ENCODE measurements at places on chromosomes 5 and 9.
A peak's percentile ranks its signal among the peaks of the same experiment; 100 is the strongest.

DNA sequence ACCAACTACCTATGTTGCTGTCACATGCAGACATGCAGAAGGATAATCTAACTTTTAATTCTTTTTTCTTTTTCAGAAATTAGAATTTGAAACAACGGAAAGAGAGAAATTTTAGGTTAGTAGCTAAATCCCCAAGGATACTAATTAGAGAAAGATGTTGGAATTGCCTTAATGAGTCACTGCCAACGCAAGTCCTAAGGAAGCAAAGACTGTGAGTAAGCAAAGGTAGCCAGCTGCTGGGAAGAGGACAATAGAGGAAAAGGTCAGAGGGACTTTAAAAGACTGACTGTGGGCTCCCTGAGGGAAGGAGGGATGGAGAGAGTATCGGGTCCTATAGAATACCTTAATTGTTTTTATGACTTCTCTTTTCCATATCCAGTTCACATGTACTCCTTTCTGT is 461.9 kb upstream of the PAPPA start:
- DNase-seq, result no peak

DNA sequence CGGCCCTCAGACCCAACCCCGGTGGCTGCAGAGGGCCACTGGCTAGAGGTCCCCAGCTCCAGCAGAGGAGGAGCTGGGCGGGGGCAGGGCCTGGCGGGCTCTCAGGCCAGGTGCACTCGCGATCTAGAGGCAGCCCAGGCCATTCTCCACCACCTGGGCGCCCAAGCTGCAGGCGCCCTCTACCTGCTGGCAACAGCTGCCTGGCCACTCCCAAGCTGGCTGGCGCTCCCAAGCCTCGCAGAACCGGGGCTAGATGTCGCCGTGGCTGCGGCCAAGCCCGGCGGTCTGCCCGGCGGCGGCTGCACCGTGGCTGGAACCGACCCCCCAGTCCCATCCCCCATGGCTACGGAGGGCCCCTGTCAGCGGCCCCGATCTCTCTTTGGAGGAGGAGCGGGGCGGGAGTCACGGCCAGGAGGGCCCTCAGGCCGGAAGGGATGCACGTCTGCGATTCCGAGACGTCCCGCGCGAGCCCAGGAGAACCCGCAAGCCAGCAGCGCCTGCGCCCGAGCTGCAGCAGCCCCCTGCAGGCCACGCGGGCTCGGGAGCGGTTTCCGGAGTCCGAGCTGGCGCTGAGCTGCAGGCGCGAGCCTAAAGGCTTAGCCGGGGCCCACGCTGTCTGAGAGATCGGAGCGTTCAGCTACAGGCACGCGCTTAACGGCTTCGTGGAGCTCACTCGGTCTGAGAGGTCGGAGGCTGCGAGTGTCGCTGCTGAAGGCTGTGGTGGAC is 44.3 kb upstream of the BICD2 start:
- peak; percentile 68 for DNase-seq

- DNase-seq, result peak; percentile 22
These were observed 218.4 kb downstream of the MED10 start for GRCh38 chr5:6159832-6160430.

DNA sequence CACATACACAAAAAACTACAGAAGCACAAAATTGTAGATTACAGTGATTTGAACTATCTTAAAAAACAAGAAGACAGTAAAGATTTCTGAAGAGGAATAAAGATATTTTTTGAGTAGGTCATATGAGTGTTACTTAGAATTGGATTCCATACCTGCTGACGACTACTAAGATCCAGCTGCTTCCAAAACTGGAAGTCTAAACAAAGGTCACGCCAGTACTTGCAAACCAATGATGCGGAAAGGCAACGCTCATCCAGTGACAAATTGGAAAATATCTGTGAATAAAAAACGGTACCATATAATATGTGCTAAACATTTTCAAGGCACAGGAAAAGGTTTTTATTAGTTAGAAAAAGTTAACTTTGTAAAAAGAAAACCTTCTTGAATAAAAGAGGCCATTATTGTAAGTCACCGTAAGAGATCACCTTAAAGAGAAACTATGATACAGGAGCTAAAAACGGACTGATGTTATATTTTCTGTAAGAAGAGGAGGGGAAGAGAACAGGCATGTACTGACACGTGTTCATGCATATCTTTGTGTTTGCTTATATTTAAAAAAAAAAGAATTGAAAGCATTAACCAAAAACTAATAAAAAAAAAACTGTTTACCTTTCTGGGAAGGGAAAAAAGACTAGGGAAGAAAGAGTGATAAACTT is 14.1 kb downstream of the FBXL17 start:
- DNase-seq, result no peak

GRCh38 chr5:156481741-156482140 is 154.8 kb downstream of the SGCD start:
- DNase-seq, result no peak

DNA sequence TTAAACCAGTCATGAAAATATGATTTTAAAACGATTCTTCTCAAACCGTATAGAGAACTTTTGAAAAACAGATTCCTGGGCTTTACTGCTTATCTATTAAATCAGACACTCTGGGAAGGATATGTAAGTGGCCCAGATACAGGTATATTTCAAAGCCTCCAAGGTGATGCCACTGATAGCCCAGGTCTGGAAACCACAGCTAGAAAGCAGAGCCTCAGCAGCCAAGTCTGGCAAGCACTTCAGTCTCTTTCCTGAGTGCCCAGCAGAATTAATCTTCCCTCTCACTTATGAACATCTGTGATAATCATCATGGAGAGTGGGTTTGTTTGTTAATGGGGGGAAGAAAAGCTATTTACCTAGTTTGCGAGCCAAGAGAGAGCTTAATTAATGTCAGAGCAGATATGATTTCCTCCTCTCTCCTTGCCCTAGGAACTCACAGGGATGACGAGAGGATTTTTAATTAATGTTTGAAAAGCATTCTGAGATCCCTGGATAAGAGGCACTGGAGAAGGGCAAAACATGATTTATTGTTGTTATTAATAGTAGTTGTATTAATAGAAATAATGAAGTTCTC is 368.4 kb downstream of the TLE1 start:
- peak; percentile 68 for DNase-seq

- DNase-seq, result no peak
These were observed 13.3 kb upstream of the BTNL3 start for GRCh38 chr5:180975338-180975737.

- no peak for DNase-seq
These were observed 41.4 kb upstream of the F2R start for GRCh38 chr5:76674330-76675066.

GRCh38 chr5:174790906-174791305 is 66.5 kb downstream of the MSX2 start:
- no peak for DNase-seq

DNA sequence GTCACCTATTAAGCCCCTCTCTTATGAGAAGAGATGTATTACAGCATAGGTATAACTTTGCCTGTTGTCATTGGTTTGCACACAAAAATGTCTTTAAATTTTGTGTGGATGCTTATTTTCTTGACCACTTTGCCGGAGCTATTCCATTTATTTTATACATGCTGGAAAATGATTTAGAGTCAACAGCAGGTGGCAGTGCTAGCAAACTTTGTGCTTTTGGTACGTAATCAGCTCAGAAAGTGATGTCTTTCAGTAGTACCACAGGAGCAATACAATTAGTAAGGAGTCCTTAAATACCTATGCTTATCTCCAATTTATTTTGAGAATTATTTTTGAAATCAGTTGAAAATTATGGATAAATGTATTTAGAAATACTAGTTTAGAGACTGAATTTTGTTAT is 19.8 kb upstream of the NUDT12 start:
- DNase-seq, result peak; percentile 54

- DNase-seq, result no peak
These were observed 15.0 kb upstream of the SHB start for GRCh38 chr9:38083858-38084555.

- DNase-seq, result no peak
These were observed 24.9 kb downstream of the ARHGEF37 start for GRCh38 chr5:149605998-149606724.

DNA sequence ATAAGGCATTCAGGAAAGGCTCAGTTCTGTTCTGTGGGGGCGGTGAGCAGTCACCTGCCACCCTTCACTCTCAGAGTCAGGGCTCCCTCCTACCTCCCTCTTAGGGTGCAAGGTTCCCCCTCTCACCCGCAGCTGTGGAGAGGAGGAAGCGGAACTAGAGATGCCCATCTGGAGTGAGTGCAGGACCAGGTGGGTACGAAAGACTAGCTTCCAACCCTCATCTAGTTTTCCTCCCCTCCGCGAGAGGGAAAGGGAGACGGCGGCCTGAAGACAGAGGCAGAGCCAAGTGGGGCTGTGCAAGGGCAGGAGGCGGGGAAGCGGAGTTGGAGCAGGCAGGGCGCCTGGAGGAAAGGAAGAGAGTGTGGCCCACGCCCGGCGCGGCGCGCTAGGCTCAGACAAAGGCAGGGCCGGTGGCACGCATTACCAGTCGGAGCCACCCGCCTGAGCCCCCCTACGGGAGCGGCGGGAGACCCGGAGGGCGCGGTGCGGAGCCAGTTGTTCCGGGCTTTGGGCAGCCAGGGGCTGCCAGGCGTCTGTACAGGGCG is 7.3 kb downstream of the PRR7 start:
- DNase-seq, result no peak

DNA sequence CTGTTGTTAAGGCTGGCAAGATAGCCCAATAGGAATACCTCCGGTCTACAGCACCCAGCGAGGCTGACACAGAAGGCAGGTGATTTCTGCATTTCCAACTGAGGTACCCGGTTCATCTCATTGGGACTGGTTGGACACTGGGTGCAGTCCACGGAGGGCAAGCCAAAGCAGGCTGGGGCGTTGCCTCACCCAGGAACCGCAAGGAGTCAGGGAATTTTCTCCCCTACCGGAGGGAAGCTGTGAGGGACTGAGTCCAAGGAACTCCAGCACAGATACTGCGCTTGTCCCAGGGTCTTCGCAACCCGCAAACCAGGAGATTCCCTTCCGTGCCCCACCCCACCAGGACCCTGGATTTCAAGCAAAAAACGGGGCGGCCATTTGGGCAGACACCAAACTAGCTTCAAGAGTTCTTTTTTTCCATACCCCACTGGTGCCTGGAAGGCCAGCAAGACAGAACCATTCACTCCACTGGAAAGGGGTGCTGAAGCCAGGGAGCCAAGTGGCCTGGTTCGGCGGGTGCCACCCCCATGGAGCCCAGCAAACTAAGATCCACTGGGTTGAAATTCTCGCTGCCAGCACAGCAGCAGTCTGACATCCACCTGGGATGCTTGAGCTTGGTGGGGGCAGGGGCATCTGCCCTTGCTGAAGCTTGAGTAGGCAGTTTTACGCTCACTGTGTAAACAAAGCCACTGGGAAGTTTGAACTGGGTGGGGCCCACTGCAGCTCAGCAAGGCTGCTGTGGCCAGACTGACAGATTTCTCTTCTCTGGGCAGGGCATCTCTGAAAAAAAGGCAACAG is 647.2 kb downstream of the BNC2 start:
- no peak for DNase-seq

DNA sequence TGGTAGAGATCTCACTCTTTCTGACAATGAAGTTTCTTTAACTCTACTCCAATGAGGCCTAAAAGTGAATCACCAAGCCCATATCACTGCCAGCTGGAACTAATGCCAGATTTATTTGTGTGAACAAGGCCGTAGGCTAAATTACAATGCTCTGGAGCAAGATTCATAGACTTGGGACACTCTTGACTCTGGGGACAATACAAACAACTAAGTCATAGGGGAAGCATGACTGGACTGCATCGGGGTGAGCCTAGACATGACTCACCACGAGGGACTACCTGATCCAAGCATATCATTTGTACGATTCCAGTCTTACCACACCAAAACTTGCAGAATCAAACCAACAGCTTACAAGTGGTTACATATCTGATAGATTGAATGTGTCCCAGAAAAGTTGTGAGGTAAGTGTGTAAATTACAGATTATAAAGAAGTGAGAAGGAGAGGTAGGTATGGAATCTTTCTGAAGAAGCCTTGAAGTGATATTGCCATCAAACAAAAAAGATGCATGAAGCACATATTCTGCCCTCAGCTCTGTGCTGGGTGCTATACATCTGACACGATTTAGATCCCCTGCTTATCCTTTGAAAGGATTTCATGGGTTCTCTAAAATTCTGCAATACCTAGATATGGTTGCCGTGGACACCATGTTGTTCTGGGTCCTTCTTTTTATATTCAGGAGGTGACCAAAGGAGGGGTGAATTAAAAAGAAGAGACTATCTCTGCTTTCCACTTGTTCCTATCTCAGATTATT is 199.3 kb upstream of the PDE4D start:
- no peak for DNase-seq

GRCh38 chr9:17422994-17423680 is 155.7 kb upstream of the SH3GL2 start:
- peak; percentile 35 for DNase-seq

DNA sequence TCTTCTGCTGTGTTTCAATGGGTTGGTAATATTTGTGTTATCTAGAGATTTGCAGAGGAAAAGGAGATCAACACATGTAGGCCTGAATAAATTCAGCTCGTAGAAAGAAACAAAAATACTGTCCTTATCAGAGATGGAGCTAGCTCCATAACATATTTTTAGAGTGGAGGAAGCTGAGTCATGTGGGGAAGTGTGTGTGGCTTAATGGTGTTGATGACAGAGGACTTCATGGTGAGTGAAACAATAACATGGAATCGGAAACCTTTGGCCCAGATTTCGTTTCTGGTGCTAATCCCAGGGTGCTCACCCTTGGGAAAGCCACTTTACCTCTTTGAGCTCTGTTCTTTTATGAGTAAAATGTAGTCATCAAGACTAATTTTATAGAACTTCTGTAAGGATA is 825.0 kb downstream of the TLR4 start:
- no peak for DNase-seq

DNA sequence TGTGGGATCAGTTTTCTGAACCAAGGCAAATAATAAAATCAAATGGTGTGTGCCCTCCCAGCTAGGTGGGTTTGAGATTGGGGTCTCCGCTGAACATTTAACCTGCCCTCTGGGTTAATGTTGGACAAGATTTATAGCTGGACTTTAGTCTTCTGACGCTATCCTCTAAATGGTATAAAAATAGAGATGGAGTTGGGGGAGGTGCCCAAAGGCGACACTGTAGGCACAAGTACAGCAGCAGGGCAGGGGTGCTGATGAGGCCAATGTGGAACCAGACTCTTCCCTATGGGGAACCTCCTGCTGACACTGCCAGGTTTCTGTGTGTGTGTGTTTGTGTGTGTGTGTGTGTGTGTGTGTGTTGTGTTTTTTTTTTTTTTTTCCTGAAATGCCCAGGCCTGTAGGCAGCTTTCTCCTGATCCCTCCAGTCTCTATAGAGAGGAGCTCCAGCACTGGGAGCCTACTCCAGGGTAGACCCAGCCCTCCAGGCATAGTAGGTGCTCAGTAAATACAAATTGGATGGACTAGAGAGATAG is 37.9 kb downstream of the PCDH1 start:
- DNase-seq, result no peak

- no peak for DNase-seq
These were observed 84.3 kb upstream of the PPP2R2B start for GRCh38 chr5:146962801-146963355.

DNA sequence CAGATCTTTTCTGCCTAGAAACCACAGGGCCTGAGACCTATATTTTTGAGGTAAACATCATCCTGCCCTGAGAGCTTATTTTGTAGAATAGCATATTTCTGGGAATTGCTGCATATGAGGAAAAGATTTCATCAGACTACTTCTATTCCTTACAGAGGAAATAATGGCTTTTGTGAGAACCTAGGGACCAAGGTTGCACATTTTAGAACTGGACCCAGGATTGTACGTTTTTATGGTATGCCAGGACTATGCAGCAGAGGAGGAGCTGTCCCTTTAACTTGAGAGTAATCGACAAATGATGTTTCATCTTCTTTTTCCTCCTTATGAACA is 2.2 kb upstream of the ALDH1A1 start:
- DNase-seq, result no peak

Measured in NCI-H1092 treated with DMSO at 0.1 percent for 48 hours (cell line).